Astrocyte of the cerebellum (primary cell): ENCODE measurements at places on chromosomes 4 and X.

DNA sequence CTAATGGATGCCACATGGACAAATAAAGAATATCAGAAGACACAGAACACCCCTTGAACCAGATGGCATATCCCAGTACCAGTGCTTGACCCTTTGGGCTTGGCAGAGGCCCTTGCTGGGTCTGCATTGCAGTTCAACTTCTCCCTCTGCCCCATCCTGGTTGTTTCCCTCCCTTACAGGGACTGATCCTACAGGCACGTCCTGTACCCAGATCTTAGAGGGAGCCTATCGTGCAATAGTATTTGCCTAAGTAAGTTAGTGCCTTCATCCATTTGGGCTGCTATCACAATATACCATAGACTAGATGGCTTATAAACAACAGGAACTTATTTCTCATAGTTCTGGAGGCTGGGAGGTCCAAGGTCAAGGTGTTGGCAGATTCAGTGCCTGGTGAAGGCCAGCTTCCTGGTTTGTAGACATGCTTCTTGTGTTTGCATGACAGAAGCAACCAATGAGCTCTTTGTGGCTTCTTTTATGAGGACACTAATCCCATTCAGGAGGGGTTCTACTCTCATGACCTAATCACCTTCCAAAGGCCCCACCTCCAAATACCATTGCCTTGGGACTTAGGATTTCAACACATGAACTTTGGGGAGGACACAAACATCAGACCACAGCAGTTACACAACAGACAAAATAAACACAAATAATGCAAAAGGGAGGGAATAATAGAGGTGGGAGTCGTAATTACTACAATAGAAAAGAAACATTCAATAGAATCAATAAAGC, 146.5 kb upstream of the MSX1 start:
- DNase-seq: no peak

DNA sequence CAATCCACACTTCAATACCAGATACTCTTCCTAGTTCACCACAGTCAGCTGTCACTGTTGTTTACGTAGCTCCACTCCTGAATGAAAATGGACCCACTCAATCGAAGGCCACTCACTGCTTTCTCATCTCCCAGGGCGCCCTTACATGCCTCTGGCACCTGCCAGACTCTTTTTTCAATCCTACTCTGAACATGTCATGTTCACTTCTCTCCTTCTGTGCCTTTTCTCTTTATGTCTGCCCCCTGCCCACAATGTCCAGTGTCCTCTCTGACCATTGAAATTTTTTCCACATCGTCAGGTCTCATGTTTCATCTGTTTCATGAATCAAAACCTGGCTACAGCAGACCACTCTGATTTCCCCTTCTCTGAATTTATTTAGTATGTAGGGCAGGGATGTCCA, 1.3 kb upstream of the MGAT4D start:
- no peak for DNase-seq

GRCh38 chr4:190014771-190015537, 12.1 kb downstream of the FRG2 start:
- DNase-seq: no peak

DNA sequence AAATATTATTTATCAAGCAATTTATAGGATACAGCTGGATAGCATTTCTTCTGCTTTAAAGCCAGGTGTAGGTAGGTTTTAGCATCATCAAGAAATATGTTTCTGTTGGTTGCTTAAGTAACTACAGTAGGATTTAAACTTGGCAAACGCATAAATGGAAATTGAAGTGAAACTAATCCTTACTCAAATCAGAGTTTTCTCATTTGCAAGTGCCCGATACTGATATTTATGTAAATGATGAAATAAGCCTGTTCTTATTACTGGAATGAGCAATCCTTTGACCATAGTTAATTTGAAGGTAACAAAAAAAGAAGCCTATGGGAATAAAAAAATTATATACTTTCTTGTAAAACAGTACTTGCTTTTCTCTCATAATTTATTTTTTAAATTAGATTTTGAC, 23.2 kb upstream of the PIGA start:
- no peak for DNase-seq

- DNase-seq: no peak
These were observed 68.4 kb downstream of the PDLIM5 start for GRCh38 chr4:94519925-94520789.

- DNase-seq: no peak
These were observed 7.5 kb upstream of the UVSSA start for GRCh38 chr4:1339489-1339888.

GRCh38 chr4:118801895-118802575, 33.9 kb downstream of the SEC24D start:
- DNase-seq: no peak
